ENCODE measurements at places on chromosomes 11 and 22. TPM values are rescaled to one million over a fixed set of nuclear protein-coding genes. Genes with fewer than 3 reads are reported as not detected.

- no peaks in the 10 kb centered on the region for H3K36me3 ChIP-seq
- no peaks in the 10 kb centered on the region for H3K27me3 ChIP-seq
- no peaks in the 10 kb centered on the region for H3K4me1 ChIP-seq
Measured at GRCh38 chr11:119460097-119460496, 37.1 kb upstream of the THY1 start.

GRCh38 chr11:27200779-27201453 lies 160.3 kb downstream of the BBOX1 start:
- no peak for DNase-seq
- H3K4me1 ChIP-seq: no peaks in the 10 kb centered on the region
- H3K4me3 ChIP-seq: no peak overlapping the region
- no peaks in the 10 kb centered on the region for H3K27me3 ChIP-seq
- H3K36me3 ChIP-seq: no peaks in the 10 kb centered on the region

DNA sequence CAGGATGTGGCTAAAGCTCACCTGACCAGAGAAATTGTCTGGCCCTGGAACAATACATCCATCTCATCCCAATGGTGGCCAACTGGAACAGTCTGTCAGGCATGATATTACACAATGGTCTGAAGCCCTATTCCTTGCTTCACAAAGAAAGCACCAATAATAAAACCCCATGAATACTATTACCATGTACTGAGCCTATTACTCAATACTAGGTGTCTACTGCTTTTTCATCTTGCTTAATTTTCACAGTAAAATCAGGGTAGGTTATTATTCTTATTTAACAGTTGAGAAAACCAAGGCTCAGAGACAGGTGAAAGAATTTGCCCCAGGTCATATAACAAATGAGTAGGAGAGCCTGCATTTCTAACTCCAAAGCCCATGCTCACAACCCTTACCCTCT lies 68.9 kb upstream of the CAPRIN1 start:
- H3K27me3 ChIP-seq: no peaks in the 10 kb centered on the region
- no peak for DNase-seq
- no peaks in the 10 kb centered on the region for H3K4me1 ChIP-seq

DNA sequence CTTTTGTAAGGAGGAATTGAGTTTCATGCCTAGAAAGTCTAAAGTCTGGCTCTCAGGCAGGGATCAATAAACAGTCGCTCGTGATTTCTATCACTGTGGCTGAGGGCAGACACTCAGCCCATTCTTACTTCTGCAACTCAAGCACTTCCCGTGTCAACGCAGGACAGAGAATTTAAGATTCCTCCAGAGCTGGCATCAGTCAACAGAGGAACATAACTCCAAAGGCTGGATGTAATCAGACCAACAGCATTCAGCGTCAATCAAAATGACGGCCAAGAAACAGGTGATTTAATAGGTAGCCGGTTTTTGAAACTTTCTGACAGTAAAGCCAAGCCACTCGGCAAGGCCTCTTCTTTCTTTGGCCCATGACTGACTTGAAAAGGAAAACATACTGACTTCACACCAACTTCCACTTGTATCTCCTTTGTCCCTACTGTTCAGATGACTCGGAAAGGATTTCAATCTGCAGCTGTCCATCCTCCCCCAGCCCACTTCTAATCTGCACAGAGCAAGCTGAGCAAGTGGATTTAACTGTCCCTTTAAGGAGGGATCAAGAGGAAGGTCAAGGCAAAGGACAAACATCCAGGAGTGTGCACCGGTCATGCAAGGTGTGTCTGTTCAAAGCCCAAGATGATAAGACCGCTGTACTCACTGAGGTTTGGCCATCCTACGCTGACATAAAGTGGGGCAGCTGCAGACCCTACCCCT lies 9.5 kb downstream of the VPS37C start:
- no peak for DNase-seq
- H3K27me3 ChIP-seq: no peaks in the 10 kb centered on the region
- H3K4me1 ChIP-seq: no peaks in the 10 kb centered on the region
- no peaks in the 10 kb centered on the region for H3K36me3 ChIP-seq

DNA sequence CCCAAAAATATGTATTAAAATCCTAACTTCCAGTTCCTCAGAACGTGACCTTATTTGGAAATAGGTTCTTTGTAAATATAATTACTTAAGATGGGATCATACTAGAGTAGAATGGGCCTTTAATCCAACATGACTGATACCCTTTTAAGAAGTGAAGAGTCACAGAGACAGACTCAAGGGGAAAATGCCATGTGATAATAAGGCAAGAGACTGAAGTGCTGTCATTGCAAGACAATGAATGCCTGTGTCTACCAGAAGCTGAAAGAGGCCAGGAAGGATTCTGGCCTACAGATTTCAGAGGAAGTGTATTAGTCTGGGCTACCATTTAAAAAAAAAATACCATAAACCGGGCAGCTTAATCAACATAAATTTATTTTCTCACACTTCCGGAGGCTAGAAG lies 85.9 kb upstream of the LRRC55 start:
- H3K27me3 ChIP-seq: no peaks in the 10 kb centered on the region
- no peaks in the 10 kb centered on the region for H3K36me3 ChIP-seq
- no peaks in the 10 kb centered on the region for H3K4me1 ChIP-seq
- no peak for DNase-seq

DNA sequence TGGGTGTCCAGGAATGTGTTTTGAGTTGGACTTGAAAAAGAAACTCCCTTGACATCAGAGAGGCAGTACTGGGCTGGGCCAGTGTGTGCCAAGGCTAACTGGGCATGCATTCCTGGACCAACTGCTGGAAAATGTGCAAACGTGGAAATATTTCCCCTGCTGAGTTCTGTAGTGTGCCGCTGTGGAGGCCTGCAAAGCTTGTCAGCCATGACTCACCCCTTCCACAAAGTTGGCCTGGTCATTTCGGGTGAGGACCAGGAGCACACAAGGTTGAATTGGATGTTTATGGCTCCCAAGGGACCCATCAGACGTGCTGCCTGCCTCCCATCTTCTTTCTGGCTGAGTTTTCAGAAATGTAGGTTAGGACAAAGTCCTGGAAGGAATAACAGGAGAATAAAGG lies 513.1 kb downstream of the MIAT start:
- H3K4me3 ChIP-seq: no peak overlapping the region
- H3K27ac ChIP-seq: no peak overlapping the region
- no peak for DNase-seq
- peaks cover 4% of the 10 kb centered on the region for H3K27me3 ChIP-seq

DNA sequence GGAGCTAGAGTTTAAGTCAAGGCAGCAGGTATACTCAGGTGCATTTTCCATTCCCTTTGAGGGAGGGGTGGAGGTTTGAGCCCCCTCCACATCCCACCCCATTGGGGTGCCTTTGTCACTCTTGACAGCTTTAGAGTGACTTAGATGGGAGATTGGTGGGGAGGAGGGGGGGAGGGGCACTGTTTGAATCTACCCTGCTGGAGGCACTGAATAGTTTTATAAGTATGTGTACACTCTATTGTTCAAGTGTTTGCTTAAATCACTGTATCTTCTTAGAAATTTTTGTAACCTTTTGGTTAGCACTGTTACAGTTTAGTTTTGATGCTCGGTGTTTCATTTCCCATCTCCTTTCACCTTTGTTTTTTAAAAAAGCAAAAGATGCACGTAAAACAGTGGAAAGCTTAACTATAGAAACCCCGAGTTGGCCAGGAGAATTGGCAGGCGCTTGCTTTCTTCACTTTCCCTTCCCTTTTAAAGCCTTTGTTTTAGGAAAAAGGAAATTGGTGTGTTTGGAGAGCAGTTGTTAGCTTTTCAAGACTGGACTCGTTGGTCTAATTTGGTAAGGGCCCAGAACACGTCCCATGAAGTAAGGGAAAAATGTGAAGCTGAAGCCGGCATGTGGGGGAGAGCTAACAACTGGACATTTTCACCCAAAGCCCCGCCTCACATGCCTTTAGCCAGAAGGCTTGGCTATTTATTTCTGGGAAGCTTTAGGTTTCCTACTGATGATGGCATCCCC lies 42.8 kb downstream of the TNRC6B start:
- no peak overlapping the region for H3K27ac ChIP-seq
- DNase-seq: no peak
- no peaks in the 10 kb centered on the region for H3K27me3 ChIP-seq
- H3K4me1 ChIP-seq: peaks cover 94% of the 10 kb centered on the region

OR52A5 gene
- polyA plus RNA-seq: not detected

B3GAT1 gene
- not detected for polyA plus RNA-seq

ACRV1 gene
- polyA plus RNA-seq: not detected

OR5M8 gene
- not detected for polyA plus RNA-seq

RASD2 gene
- polyA plus RNA-seq: 0.13 TPM

Data from CD4-positive, alpha-beta memory T cell (primary cell).